ENCODE measurements at places on chromosomes 12 and 14. TPM values are rescaled to one million over a fixed set of nuclear protein-coding genes. Genes with fewer than 3 reads are reported as not detected.
A peak's percentile ranks its signal among the peaks of the same experiment; 100 is the strongest.

DNA sequence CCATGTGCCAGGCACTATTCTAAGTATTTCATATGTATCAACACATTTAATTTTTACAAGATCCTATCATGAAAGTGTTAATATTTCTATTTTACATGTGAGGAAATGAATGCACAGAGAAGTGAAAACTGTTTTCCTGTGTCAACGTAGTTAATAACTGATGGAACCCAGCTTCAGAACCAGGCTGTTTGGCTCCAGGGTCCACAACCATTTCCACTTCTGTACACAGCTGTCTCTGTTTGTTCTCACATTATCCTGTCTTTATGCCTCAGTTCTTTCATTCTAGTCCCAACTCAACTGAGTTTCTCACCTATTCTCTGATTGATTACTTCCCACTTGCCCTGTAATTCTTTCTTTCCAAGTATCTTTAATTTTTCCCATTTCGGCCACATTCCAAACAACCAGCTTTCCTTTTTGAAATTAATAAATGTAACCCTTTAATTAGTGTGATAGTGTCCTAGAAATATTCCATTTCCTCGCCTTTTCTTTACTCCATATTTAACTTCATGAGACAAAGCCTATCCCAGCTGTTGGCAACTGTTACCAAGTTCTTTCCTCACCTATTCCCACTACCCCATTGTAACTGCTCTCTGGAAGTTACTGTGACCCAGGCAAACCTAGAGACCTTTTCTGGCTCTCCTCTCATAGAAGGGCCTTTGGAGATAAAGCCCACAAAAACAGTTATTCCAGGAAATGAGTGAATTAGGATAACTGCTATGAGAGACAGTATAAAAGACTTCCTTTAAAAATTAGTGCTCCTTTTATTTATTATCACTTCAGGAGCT, 218.7 kb downstream of the RASSF9 start:
- DNase-seq, result no peak

- no peak for DNase-seq
Observed at GRCh38 chr14:30340495-30340894, 218.5 kb upstream of the G2E3 start.

NYNRIN gene
- total RNA-seq, result 0.23 TPM

GRCh38 chr14:33073023-33073422, 134.3 kb downstream of the NPAS3 start:
- DNase-seq, result no peak

GRCh38 chr14:90447720-90448497, 51.1 kb downstream of the CALM1 start:
- DNase-seq, result no peak

FAIM2 gene
- total RNA-seq, result 0.33 TPM

DNA sequence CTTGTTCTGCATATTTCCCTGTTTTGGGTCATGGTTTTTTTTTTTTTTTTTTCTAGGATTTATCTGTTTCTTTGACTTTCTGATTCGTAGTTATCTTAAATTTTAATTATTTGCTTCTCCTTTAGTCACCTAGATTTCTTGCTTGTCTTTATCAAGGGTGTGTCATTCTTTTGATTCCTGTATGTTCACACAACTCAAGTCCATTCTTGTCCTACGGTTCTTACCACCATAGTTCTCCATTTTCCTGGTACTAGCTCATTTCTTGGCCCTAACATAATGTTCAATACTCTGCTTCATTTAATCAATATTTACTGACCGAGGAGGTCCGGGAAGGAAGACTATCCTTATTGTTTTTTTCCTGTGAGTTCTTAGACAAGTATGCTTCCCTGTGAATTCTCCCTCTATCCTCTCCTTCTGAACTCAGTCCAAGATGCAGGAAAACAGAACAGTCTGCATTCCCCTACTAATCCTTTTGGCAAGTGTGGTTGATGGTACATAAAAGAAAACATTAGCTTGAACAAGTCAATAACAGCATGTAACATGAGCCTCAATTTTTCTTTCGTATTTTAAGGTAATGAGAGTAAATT, 1346.4 kb upstream of the SEL1L start:
- no peak for DNase-seq

DNA sequence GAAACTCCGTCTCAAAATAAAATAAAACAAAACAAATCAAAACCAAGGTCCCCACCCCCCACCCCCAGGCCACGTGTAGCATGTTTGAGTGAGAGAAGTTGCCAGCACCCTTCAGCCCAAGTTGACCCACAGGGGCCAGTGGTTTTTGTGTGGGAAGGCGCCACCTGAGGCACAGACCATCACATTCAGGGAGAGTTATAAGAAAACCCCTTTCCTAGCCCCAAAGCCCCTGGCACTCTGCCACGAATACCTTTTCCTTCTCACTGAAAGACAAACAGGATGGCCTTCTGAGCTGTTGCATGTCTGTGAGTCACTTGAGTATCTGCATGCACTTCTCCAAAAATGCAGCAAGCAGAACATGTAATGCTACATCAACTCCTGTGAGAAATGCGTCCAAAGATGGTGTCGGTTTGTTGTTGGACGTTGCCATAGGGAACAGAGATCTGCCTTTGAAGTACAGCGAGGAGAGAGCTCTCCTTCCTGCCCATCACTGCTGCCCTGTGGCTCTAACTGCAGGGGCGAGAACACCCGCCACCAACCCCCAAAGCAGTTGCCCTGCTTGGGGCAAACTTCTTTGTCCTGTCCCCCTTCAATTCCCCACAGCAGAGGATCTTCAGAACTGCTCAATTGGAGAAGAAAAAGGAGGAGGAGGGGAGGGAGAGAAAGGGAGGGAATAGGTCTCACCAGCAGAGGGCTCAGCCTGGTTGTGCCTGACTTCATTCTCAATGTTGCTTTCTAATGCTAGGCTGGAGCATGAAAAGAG, 2.7 kb upstream of the TRAF3 start:
- DNase-seq, result peak; percentile 76

DNA sequence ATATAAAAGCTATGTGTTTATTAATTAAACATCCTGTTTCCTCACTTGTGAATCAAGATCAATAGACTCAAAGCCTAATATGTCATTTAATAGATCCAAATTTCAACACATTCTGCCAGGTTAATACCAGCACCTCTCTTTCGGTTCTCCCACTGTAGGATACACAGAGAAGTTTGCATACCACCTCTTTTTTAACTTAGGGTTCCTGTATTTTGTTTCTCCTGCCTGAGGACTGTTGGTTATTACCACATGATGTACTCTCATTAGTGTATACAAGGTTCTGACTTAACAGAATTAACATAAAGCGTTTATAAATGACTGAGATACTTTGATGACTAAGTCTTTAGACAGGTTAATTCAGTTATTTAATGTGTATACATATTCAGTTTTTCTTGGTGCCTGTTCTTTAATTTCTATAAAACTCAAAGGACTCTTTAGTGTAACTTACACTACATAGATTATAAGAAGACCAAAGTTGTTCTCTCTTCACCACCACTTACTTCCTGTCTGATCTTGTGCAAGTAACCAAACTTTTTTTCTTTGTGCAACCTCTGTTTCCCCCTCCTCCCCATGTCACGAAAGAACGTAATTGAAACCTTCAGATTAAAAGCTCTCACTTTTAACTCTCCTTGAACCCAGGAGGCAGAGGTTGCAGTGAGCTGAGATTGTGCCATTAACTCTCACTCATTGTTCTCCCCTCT, 89.8 kb upstream of the DNM1L start:
- peak; percentile 46 for DNase-seq

OVCH1 gene
- total RNA-seq, result not detected

GRCh38 chr12:108757856-108758255, 26.5 kb upstream of the CORO1C start:
- DNase-seq, result no peak

AKAP5 gene
- total RNA-seq, result 0.89 TPM

COQ10A gene
- 17.1 TPM for total RNA-seq

Data from activated CD4-positive, alpha-beta T cell treated with anti-CD3 and anti-CD28 coated beads, Interleukin-2, amount 10 ng/mL, durations not matched to agents 7 days and 5 days (primary cell).